ENCODE measurements at places on chromosomes 6 and 20. TPM values are rescaled to one million over a fixed set of nuclear protein-coding genes. Genes with fewer than 3 reads are reported as not detected.

The RAMACL gene
- 0.59 TPM for total RNA-seq

DNA sequence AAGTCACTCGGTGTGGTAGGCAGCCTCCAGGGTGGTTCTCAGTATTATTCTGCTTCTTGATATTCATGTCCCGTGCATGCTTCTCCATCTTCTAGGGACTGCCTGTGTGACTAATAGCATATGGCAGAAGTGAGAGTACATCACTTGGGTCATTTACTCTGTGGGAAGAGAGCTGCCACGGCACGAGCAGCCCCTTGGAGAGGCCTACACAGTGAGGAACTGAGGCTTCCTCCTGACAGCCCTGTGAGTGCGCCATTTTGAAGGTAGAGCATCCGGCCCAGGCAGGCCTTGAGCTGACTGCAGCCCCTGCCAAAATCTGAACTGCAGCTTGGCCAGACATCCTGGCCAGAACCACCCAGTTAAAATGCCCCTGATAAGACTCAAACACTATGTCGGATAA, 17.3 kb upstream of the MCUR1 start:
- no peaks in the 10 kb centered on the region for H3K4me1 ChIP-seq
- H3K36me3 ChIP-seq: no peaks in the 10 kb centered on the region
- DNase-seq: no peak

- no peaks in the 10 kb centered on the region for H3K36me3 ChIP-seq
- peak; percentile 39 for DNase-seq
- no peaks in the 10 kb centered on the region for H3K27me3 ChIP-seq
- H3K4me1 ChIP-seq: no peaks in the 10 kb centered on the region
- H3K27ac ChIP-seq: no peak overlapping the region
Observed at GRCh38 chr6:166558156-166559005, 28.1 kb downstream of the RAMACL start.

DNA sequence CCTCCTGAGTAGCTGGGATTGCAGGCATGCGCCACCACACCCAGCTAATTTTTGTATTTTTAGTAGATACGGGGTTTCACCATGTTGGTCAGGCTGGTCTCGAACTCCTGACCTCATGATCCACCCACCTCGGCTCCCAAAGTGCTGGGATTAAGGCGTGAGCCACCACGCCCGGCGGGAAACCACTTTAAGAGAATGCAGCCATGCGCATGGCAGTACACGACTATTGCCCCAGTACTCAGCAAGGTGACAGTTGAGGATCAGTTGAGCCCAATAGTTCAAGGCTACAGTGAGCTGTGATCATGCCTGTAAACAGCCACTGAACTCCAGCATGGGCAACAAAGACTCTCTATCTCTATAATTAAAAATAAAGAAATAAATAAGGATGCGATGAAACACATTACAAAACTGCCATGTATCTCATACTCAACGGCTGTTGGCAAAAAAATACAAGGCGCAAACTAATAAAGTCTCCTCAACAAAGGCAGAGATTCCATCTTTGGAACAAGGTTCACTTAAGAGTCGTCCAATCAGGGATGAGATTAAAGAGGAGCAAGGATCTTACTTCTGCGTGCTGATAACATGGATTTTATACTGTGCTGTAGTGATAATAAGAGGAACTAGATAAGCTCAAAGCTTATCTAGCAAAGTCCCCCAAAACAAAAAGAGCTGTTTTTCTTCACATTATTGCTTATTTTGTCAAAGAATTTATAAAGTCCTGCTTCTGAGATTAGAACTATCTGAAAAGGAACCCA, 51.1 kb downstream of the STAU1 start:
- no peaks in the 10 kb centered on the region for H3K27me3 ChIP-seq
- no peak overlapping the region for H3K27ac ChIP-seq
- DNase-seq: no peak
- no peak overlapping the region for H3K4me3 ChIP-seq

The PPP1R3G gene
- not detected for total RNA-seq

DNA sequence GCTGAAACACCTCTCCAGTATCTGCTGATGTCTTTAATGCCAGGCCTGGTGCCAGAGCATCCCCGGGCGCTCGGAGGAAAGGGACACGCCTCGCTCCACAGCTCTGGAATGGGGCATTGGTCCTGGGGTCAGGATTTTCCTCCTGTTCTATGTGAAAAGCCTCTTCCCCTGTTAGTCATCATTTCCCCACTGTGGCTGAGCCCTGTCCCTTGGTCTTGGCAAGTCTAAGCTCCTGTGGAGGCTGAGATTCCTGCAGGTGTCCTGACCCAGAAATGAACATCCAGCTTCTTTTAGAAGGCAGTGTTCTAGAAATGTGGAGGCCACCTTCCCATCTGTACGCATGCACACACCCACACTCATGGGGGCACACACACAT, 19.4 kb downstream of the SYNDIG1 start:
- peaks cover 3% of the 10 kb centered on the region for H3K36me3 ChIP-seq
- H3K4me3 ChIP-seq: no peak overlapping the region
- H3K4me1 ChIP-seq: peaks cover 15% of the 10 kb centered on the region
- H3K27me3 ChIP-seq: no peaks in the 10 kb centered on the region
- peak; percentile 22 for DNase-seq
- no peak overlapping the region for H3K27ac ChIP-seq

DNA sequence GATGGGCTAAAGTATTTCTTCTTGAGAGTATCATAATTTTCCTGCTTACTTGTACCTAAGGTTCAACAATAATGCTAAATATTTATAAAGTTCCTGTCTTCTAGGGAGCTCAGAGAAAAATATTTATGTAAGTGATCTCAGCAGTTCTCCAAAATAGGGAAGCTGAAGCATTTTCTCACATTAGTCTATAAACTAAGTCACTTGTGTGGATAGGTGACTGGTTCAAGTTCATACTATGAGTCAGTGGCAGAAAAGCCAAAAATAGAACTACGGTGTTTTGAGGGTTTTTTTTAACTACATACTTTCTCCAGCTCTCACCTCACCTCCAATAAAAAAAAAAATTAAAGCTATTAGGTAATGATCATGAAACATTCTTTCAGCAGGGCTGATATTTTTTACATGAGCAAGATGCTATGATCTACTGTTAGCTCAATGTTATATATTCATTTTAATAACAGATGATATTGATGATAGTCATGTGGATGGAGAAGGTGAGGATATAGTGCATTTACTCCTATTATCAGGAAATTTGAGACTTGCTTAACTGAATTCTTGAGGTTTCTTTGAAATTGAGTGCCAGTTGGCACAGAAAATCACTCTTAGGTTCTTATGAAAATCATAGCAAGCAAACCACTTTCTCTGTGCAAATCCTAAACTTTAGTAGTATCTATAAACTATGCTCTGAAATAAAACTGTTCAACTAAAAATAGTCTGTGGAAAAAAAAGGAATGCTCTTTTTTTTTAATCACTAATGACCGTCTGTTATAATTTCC, 4.1 kb upstream of the MOXD1 start:
- no peaks in the 10 kb centered on the region for H3K36me3 ChIP-seq
- peaks cover 40% of the 10 kb centered on the region for H3K27me3 ChIP-seq
- H3K27ac ChIP-seq: no peak overlapping the region
- H3K4me1 ChIP-seq: peaks cover 3% of the 10 kb centered on the region
- DNase-seq: no peak

The PBOV1 gene
- total RNA-seq: not detected

DNA sequence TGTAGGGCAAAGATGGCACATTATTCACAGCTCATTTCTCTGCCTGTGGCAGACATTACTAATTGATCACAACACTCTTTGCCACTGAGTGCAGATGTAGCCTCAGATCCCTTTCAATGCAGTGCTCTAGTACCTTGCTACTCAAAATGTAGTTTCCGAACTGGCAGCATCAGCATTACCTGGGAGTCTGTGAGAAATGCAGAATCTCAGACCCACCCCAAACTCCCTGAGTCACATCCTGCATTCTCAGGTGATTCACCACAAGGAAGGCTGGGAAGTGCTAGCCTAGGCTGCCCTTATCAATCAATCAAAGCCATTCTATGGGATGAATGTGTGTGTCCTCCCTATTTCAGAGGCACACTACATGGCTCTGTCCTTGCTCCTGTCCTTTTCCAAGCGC, 58.5 kb downstream of the PCNA start:
- no peaks in the 10 kb centered on the region for H3K4me1 ChIP-seq
- peak; percentile 82 for DNase-seq
- no peak overlapping the region for H3K27ac ChIP-seq
- no peaks in the 10 kb centered on the region for H3K36me3 ChIP-seq

The SOX12 gene
- 79.3 TPM for total RNA-seq

- H3K4me1 ChIP-seq: peaks cover 2% of the 10 kb centered on the region
- no peak overlapping the region for H3K4me3 ChIP-seq
- no peak for DNase-seq
- no peaks in the 10 kb centered on the region for H3K36me3 ChIP-seq
- no peak overlapping the region for H3K27ac ChIP-seq
Observed at GRCh38 chr6:43120101-43120763, 44.1 kb downstream of the PTK7 start.

DNA sequence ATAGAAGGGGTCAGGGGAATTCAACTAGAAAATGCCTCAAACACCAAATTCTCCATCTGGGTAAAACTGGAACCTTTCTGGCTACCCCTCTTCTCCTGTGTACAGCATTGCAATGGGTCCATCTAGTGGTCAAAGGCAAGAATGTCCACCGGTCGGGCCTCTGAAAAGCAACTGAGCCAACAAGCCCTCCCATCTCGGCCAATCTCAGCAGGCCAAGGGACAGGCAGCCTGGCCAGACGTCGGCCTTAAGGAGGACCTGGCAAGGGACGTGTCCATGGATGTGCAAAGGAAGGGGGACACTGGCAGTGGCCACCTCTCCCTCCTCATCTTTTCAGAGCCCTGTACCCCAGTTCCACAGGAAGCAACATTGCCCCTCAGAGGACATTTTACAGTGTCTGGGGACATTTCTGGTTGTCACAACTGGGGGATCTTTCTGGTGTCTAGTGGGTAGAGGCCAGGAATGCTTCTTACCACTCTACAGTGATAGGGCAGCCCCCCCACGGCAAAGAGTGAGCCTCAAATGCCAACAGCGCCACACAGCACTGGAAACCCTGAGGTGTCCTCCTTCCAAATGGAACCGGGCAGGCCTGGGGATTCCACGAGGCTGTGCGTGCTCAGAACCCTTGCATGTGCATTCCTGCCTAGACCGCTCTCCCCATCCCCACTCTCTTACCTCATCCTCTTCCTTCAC, 99.8 kb upstream of the FOXA2 start:
- H3K4me3 ChIP-seq: no peak overlapping the region
- peaks cover 2% of the 10 kb centered on the region for H3K4me1 ChIP-seq
- H3K36me3 ChIP-seq: no peaks in the 10 kb centered on the region
- DNase-seq: peak; percentile 95
- H3K27ac ChIP-seq: no peak overlapping the region

DNA sequence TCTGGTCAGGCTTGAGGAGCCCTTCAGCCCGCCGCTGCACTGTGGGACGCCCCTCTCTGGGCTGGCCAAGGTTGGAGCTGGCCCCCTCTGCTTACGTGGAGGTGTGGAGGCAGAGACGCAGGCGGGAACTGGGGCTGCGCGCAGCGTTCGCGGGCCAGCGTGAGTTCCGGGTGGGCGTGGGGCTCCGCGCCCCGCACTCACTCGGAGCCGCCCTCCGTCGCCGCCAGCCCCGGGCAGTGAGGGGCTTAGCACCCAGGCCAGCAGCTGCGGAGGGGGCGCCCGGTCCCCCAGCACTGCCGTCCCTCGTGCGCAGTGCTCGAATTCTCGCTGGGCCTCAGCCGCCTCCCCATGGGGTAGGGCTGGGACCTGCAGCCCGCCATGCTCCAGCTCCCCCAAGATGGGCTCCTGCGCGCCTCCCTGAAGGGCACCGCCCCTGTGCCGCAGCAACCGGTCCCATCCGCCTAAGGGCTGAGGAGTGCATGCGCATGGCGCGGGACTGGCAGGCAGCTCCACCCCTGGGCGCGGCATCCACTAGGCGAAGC, 695.9 kb downstream of the EPHA7 start:
- DNase-seq: no peak
- H3K4me1 ChIP-seq: no peaks in the 10 kb centered on the region
- H3K36me3 ChIP-seq: no peaks in the 10 kb centered on the region
- no peak overlapping the region for H3K27ac ChIP-seq

Measured in endodermal cell (in vitro differentiated cells).